ENCODE measurements at places on chromosomes 12 and 14.

DNA sequence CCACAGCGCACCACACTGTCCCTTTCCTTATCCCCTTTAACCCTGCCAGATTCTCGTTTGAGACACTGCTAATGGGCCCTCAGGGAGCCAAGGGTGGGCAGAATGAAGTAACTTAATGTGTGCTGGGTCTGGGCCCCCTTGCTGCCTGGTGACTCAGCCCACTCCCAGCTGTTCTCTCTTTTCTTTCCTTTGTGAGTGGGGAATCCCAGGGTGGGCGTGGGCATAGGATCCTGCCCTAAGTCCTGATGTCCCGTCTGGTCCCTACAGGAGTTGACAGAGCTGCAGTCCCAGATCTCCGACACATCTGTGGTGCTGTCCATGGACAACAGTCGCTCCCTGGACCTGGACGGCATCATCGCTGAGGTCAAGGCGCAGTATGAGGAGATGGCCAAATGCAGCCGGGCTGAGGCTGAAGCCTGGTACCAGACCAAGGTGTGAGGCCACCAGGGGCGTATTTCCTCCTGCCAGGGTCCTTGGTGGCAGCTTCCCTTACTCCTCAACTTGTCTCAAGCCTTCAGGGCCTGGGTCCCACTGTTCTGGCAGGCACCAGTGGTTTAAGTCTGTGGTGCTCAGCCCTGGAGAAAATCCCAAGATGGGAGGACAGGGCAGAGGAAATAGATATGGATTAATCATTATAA is 8.3 kb downstream of the KRT7 start:
- no peak for DNase-seq

DNA sequence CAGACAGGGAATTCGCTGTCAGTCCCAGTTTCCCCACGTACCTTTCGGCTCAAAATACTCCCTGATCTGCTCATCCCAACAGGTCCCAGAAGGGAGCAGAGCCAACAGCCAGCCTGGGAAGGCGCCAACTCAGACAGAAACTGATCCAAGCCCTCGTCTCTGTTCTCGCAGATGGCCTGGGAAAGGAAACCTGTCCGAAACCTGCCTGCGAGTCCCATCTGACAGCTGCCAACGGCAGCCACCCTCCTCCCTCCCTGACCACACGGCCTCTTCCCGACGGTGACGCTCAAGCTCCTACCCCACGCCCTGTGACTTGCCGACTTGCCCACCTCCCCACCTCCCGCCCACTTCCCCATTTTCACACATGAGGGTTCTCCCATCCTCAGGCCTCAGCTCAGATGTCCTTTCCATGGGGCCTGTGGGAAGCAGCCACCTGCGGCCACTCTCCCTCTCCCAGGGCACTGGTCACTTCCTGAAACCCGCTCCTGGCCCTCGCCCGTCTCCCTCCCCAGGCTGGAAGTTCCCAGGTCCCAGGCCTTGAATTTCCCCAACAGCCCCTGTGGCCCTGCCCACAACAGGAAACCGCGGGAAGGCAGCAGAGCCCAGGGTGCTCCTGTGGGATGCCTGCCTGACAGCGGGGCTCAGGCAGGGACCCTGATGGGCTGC is 60.9 kb upstream of the FBRSL1 start:
- no peak for DNase-seq

DNA sequence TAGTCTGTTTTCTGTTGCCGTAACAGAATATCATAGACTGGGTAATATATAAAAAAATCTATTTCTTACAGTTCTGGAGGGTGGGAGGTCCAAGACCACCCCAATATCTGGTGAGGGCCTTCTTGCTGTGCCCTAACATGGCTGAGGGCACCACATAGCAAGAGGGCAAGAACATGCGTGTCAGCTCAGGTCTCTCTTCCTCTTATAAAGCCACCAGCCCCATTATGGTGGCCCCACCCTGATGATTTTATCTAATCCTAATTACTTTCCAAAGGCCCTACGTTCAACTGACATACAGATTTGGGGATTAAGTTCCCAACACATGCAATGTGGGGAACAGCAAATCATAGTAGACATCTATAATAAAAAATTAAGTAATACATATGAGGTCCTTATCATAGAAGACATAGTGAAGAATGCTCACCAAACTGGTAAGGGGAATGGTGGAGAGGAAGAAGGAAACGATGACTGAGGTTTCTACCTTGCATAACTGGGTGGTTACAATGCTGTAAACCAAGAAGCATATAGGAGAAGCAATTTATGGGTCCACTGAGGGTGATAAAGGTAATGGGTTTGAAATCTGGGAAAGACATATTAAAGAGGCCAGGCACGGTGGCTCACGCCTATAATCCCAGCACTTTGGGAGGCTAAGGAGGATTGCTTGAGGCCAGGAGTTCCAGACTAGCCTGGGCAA is 27.0 kb downstream of the BTBD7 start:
- DNase-seq = no peak

DNA sequence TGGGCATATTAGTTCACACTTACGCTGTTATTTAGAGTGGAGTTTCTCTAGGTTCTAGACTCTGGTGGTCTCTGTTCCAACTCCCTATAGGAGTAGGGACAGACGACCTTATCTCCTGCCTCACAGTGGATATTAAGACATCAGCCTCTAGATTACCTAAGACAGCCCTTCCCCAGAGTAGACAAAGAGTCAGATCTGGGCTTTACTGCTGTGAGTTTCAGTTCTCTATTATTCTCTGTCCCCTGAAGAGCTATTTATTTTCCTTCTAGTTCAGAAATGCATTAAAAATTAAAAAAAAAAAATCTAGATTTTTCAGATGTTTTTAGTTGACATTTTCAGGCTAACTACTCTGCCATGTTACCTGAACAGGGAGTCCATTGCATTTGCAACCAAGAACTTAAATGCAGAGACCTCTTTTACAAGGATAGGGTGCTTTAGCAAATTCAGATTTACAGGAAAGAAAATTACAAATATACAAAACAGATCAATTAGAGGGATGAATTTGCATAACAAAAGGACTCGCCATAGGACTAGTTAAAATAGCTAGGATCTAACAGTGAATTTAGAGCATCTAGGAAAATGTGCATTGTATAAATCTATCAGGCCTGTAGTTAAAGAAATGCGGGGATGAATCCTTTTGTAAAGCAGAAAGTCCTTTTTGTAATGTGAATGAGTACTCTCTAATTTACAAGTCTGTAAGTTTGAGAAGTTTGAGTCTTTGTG is 381.4 kb downstream of the APAF1 start:
- no peak for DNase-seq

GRCh38 chr14:49865431-49865859 is 12.9 kb upstream of the NEMF start:
- DNase-seq = peak; percentile 46

DNA sequence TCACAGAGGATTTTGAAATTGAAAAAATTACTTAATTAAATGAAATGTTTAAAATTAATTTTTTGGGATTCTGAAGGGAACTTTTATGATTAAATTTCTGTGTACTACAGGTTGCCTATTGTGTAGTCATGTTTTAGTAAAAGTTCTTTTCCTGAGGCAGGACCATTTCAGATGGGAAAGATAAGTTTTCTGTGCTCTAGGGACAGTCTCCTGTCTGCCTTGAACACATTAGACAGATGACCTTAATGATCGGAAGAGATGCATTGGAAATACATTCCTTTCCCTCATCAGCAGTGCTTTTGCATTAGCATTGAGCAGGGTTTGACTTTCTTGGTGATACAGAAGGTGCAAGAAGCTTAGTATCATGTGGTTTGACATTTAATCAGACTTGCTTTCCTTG is 28.1 kb downstream of the CRADD start:
- DNase-seq = no peak

- no peak for DNase-seq
Measured at GRCh38 chr12:116887244-116887643, 6.0 kb upstream of the HRK start.

GRCh38 chr14:49460662-49461061 is 125.5 kb downstream of the RPS29 start:
- DNase-seq = no peak

DNA sequence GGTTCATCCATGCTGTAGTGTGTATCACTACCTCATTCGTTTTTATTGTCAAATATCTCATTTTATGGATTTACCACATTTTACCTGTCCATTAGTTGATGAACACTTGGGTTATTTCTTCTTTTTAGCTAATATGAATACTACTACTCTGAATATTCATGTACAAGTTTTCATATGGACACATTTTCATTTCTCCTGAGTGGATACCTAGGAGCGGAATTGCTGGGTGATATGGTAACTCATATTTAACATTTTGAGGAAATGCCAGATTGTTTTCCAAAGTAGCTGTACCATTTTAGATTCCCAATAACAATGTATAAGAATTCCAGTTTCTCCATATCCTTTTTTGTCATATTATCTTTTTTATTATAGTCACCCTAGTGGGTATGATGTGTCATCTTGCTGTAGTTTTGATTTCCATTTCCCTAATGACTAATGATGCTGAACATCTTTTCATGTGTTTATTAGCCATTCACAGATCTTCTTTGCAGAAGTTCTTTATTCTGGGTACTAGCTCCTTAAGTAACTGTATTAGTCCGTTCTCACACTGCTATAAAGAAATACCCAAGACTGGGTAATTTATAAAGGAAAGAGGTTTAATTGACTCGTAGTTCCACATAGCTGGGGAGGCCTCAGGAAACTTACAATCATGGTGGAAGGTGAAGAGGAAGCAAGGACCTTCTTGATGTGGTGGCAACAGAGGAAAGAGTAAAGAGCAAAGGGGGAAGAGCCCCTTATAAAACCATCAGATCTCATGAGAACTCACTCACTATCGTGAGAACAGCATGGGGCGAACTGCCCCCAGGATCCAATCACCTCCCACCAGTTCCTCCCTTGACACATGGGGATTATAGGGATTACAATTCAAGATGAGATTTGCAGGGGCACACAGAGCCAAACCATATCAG is 11.9 kb downstream of the NRDE2 start:
- no peak for DNase-seq

DNA sequence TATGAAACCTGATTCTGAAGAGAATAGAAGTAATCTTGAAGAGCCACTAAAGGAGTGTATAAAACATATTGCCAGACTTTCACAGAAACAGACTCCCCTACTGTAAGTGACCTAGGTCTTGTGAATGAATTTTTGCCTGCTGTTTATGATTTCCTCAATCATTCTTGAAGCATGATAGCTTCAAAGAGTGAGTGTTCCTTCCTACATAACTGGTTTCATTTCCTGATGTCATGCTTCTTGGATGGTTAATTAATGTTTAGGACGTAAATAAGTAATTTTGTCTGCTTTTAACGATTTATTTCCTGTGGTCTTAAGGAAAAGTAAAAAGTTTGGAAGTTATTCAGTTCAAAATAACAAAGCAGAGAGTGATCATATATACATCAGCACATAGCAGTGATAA is 129.8 kb downstream of the PIK3C2G start:
- no peak for DNase-seq

DNA sequence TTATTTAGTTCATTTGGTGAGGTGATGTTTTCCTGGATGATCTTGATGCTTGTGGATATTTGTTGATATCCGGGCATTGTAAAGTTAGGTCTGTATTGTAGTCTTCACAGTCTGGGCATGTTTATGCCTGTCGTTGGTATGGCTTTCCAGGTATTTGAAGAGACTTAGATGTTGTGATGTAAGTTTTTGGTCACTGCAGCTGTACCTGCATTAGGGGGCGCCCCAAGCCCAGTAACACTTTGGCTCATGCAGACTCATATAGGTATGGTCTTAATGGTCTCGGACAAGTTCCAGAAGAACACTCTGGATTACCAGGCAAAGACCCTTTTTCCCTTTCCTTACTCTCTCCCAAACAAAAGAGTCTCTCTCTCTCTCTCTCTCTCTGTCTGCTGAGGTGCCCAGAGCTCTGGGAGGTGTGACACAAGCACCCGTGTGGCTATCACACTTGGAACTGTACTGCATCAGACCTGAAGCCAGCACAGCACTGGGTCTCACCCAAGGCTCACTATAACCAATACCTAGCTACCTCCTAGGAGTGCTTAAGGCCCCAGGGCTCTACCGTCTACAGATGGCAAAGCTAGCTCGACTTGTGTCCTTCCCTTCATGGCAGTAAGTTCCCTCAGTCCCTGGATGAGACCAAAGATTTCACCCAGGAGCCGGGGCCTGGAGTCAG is 425.8 kb upstream of the ATXN7L3B start:
- DNase-seq = no peak

GRCh38 chr12:19643635-19644034 is 204.3 kb downstream of the AEBP2 start:
- DNase-seq = peak; percentile 53

GRCh38 chr12:15596174-15596573 is 193.0 kb downstream of the EPS8 start:
- no peak for DNase-seq

- no peak for DNase-seq
Measured at GRCh38 chr12:92528586-92528985, 174.2 kb upstream of the PLEKHG7 start.

GRCh38 chr12:131990980-131991305 is 41.2 kb downstream of the EP400 start:
- DNase-seq = no peak

GRCh38 chr14:104230946-104231345 is 92.6 kb downstream of the KIF26A start:
- DNase-seq = no peak

GRCh38 chr14:103916636-103917262 is 11.5 kb upstream of the TDRD9 start:
- no peak for DNase-seq

DNA sequence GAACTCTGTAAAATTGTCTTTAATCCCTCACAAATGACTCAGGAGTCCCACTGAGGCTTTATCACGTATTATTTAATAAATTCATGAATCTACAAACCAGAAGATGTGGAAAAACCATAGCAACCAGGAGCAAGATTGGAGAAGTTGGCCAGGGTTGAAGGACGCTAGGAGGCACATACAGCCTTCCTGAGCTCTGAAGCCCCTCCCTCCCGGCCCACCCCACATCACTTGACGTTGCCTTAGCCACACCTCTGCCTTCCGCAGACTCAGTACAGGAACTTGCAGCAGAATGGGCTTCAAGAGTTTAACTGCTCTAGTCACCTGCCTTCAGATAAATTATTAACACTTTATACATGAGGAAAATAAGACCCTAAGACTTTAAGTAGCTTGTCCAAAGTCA is 33.9 kb downstream of the SLC35F4 start:
- DNase-seq = no peak
